ENCODE measurements at places on chromosomes 16 and 17.

GRCh38 chr16:56244612-56245011 is 53.3 kb downstream of the GNAO1 start:
- no peak for DNase-seq

- no peak for DNase-seq
Observed at GRCh38 chr17:59380474-59380873, 49.0 kb downstream of the YPEL2 start.

- no peak for DNase-seq
Observed at GRCh38 chr17:1351971-1352370, 48.1 kb downstream of the YWHAE start.

DNA sequence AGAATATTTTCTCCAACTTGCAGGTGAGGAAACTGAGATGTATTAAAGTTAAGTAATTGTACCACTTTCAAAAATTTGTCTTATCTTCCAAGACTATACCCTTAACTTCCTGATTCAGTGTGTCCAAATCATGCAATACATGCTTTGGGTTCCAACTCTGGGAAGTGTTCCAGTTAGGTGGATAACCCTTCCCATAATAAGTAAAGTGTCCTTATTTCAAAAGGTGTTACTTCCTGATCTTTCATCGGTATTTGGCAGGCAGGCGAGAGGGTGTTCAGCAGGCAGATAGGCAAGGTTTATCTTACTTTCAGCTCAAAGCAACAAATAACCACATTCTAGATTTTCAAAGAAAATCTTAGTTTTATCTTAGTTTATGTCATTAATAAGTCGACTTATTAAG is 46.3 kb upstream of the ARHGAP44 start:
- DNase-seq: no peak

GRCh38 chr17:77838748-77839697 is 119.5 kb upstream of the TNRC6C start:
- no peak for DNase-seq

DNA sequence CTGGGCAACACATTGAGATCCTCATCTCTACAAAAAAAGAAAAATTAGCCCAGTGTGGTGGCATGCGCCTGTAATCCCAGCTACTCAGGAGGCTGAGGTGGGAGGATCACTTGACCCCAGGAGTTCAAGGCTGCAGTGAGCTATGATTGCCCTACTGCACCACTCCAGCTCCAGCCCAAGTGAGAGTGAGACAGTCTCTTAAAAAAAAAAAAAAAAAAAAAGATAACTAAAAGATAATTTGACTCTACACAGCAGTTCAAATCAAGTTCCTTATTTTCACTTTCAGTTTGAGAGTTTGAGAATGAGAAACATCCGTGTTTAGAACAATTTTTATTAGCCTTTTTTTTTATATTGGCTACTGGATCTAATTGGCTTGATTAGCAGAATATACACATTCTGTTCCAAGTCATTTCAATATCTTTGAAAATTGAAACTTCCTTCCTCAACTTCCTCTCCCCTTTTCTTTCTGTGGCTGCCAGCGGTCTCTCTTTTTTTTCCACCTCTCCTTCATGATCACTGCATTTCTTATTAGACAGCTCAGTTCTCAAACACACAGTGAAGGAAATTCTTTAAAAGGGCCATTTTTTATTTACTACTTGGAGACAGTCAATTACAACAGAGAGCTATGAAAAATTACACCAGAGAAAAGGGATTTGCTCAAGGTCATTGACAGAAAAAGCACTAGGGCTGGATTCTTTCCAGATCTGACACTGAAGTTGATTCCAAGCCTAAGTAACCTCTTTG is 4.5 kb upstream of the ACSF2 start:
- no peak for DNase-seq

- DNase-seq: no peak
Observed at GRCh38 chr16:87436225-87437172, 44.4 kb downstream of the MAP1LC3B start.

GRCh38 chr17:41002814-41003213 is 3.1 kb upstream of the KRTAP3-2 start:
- no peak for DNase-seq

GRCh38 chr17:16406742-16407674 is 8.4 kb upstream of the TRPV2 start:
- no peak for DNase-seq

DNA sequence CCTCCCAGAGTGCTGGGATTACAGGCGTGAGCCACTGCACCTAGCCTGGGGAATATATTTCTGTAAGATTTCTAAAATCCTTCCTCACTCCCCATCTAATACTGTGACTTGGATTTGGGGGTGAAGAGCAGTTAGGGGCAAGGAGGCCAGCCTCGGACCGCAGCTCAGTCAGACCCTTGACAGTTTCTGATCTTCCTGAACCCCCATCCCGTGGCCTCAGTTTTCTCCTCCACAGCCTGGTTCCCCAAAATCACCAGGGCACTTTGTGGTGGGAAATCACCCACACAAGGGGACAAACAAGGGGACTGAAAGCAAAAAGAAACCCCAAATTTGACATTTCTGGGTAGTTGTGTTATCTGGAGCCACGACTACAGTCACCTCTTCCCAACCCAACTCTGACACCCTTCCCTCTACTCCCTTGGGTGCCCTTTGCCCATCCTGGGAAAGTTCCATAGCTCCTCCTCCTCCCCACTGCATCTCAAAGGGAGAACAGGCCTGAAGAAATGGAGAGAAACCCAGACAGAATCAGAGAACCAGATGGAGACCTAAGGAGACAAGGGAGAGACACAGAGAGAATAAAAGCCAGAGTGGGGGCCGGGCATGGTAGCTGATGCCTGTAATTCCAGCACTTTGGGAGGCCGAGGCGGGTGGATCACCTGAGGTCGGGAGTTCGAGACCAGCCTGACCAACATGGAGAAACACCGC is 2.8 kb upstream of the STAT5A start:
- no peak for DNase-seq

- DNase-seq: no peak
Observed at GRCh38 chr16:72092832-72093447, 480 bp downstream of the TXNL4B start.

- no peak for DNase-seq
Observed at GRCh38 chr16:78509965-78510364, 410.5 kb downstream of the WWOX start.

GRCh38 chr16:85830821-85831220 is 31.3 kb downstream of the COX4I1 start:
- no peak for DNase-seq

GRCh38 chr16:83354015-83354414 is 453.8 kb upstream of the HSBP1 start:
- DNase-seq: no peak

Data from caudate nucleus (tissue), 63 donors.